HEK293T (cell line): ENCODE measurements at places on chromosomes 7 and 10.
A peak's percentile ranks its signal among the peaks of the same experiment; 100 is the strongest.

DNA sequence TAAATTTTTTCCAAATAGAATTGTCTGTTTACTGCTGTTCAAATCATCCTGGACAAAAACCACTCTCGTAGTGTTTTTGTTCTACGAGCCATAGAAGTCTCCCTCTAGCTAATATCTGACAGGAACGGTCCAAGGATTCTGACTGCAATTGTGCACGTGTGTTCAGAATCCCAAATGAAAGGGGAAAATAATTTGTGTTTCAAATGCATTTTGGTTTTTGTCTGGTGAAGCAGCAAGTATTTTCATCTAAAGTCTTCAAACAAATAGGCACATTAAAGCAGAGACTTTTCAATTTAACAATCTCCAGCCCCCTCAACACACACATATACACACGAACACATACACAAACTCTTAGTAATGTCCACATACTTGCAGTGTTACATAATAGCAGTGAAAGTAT, 475 bp downstream of the NEUROD6 start:
- no peak for DNase-seq

DNA sequence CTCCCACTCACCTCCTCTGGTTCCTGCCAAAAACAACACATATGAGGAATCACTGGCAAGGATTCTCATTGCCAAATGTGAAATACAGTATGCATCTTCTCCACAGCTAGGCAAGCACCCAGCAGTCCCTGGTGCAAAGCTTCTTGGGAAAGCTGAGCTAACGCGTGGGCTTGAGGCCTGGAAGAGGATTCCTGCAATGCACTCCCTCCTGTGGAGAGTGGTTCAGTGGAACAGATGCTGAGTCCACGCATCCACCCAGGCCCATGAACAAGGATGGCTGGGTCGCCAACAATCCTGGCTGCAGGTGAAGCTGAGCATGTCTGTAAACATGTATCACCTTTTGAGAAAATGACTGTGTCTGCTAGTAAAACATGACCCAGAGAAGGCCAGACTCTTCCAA, 113.2 kb upstream of the CHST15 start:
- no peak for DNase-seq

- no peak for DNase-seq
These were observed 51.7 kb downstream of the AKR1D1 start for GRCh38 chr7:138127996-138128395.

- no peak for DNase-seq
These were observed 2.4 kb downstream of the ARID5B start for GRCh38 chr10:61903928-61904344.

- DNase-seq: no peak
These were observed 70.2 kb downstream of the PRTFDC1 start for GRCh38 chr10:24882047-24882698.

- DNase-seq: no peak
These were observed 209.5 kb downstream of the NRG3 start for GRCh38 chr10:82084496-82084895.

GRCh38 chr10:96688789-96689188, 31.5 kb downstream of the PIK3AP1 start:
- DNase-seq: no peak

- DNase-seq: no peak
These were observed 96.5 kb downstream of the CACNB2 start for GRCh38 chr10:18236756-18237155.

GRCh38 chr7:40586197-40586596, 451.4 kb downstream of the SUGCT start:
- no peak for DNase-seq

- no peak for DNase-seq
These were observed 7.1 kb downstream of the UBE2D1 start for GRCh38 chr10:58341947-58342346.

DNA sequence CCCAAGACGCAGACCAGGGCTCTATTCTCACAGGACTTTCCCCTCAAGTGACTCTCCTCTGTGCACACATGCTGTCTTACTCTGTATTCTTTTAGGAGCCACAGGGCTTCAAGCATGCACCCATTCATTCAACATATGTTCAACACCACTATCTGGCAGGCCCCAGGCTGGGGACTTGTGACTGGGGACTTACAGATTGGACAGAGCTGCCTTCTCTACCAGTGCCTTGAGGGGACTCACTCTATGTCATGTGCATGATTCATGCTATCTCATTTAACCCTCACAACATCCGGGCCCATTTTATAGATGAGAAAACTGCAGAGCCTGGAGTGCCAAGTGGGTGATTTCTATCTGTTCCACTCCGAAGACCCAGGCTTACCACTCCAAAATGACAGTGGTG, 34.3 kb downstream of the MYL10 start:
- no peak for DNase-seq

GRCh38 chr10:77289027-77289501, 348.5 kb downstream of the KCNMA1 start:
- no peak for DNase-seq

- no peak for DNase-seq
These were observed 126.3 kb downstream of the SNX10 start for GRCh38 chr7:26417911-26418413.

- peak; percentile 82 for DNase-seq
These were observed at the start of gene SEMA3C for GRCh38 chr7:80918909-80919721. Gene SEMA3C, minus strand, starts transcription at chr7:80919051. Its CDS starts 2,270 bp downstream, at chr7:80916781.

DNA sequence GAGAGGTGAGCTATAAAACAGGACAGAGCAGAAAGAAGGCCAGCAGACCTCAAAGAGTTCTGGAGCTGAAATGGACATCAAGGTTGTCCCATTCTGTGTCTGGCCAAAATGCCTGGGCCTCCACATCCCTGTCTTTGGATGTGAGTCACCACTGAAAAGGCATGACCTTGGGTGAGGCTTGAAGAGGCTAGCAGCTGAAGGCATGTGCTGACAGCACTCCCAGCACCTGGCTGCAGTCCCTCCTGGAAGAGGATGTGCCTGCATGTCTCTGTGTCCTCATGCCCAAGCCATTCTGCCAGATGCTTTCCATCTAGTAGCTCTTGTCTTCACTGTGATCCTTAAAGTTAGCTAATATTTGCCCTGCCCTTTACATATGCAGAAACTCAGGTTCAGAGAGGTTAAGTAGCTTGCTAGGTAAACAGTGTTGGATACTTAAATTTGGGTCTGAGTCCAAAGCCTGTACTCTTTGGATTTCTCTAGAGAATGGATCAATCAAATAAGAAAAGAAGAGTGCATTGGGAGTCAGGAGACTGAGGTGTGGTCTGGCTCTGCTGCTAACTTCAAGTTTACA, 35.8 kb downstream of the HECW1 start:
- DNase-seq: no peak

- no peak for DNase-seq
These were observed 3.5 kb downstream of the SKIDA1 start for GRCh38 chr10:21521751-21522533.

GRCh38 chr7:47627580-47628283, 45.8 kb upstream of the TNS3 start:
- no peak for DNase-seq

- DNase-seq: no peak
These were observed 171.3 kb upstream of the HPS1 start for GRCh38 chr10:98617906-98618520.

DNA sequence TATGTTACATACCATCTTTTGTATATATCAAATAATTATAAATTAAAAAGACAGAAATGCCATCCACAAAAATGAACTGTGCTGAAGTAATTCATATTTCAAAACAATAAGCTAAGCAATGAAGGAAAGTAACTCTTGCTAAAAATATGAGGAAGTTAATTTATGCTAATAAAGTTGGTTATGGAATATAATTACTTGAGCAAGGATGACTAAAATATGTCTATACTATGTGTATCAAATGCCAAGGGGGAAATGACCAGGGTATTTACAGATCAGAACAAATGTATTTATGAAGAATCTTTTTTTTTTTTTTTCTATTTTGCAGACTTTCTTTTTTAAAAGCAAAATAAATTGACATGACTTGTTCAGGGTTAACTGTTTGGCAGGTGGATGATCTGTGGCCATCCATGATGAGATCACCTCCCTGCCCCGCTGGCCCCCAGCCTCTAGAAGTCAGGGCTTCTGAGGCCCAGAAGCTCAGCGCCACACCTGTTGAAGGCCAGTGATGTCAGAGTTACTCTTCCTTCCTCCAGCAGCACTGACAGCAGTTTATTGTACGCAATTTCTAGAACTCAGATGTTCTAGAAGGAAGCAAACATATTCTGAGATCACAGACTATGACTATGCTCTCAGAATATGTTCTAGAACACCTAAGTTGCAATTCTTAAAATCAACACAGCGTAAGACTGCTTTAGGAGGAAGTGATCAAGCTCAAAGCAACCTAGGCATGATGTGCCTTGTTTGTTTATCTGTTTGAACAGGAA, 196.1 kb upstream of the KLF14 start:
- DNase-seq: no peak

GRCh38 chr10:70274643-70275042, 9.2 kb downstream of the NPFFR1 start:
- DNase-seq: no peak

DNA sequence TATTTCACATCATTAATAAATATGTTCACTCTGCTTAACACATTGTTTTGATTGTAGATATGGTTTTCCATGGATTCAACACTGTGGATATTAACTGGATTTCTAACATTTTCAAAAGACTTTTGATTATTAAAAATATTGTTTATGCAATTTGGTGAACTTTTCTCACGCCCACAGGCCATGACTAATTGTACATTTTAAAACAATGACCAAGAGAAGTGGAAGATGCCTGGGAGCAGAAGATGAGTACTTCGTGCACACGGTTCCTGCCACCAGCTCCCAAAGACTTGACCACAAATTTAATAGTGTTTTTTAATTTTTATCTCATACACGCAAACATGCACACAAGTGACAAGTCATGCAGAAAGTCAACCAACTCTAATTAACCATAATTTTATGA, 451.0 kb upstream of the ADARB2 start:
- no peak for DNase-seq

DNA sequence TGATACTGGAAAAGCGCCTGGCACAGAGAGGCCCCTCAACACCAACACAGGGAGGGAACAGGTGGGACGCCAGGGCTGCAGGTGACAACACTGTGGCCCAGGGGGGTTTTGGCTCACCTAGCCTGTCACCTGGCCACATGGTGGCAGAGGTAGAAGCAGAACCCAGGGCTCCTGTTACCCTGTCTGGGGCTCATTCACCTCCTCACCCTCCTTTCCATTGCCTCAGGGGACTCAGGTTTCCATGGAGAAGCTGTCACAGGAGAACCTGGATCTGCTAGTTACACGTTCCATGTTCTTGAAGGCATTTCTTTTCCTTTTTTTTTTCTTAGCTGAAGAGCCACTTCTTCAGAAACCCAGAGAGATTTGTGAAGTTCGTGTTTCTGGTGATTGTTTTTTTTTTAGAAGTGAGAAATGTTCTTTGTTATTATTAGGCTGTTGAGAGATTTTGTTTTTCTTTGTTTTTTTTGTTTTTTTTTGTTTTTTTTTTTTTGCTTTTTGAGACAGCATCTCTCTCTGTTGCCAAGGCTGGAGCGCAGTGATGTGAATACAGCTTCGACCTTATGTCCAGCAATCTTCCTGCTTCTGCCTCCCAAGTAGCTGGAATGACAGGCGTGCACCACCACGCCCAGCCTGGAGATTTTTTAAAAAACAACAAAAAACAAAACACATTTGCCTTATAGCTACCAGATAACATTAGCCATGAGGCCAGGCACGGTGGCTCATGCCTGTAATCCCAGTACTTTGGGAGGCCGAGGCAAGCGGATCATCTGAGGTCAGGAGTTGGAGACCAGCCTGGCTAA, 16.0 kb downstream of the DENND2A start:
- DNase-seq: no peak

DNA sequence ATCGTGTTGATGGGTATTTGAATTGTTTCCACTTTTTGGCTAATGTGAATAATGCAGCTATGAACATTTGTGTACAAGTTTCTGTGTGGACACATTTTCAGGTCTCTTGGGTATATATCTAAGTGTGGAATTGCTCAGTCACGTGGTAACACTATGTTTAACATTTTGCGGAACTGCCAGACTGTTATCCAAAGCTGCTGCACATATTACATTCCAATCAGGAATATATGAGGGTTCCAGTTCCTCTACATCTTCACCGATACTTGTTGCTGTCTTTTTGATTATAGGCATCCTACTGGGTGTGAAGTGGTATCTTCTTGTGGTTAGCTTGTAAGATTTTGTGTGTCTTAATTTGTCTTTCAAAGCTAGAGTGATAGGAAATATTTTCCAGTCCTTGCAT, 6.8 kb downstream of the PTPN12 start:
- DNase-seq: no peak

DNA sequence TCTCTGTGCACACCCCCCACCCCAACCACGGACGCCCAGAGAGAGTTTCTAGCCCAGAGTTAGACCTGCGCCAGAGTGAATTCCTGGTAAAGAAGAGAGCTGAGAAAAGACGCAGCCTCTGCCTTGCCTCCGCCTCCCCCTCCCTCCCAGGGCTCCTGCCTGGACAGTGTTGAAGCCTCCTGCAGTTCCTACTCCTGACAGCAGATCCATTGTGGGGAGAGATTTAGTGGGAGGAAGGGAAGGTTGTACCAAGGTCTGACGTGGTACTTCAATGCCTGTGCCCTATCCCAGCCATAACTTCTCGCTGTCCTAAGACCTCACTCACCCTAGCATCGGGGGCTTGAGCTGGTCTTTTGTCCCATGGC, 952 bp downstream of the SRRM3 start:
- no peak for DNase-seq

- DNase-seq: no peak
These were observed 28.2 kb downstream of the ADK start for GRCh38 chr10:74179111-74179710.

DNA sequence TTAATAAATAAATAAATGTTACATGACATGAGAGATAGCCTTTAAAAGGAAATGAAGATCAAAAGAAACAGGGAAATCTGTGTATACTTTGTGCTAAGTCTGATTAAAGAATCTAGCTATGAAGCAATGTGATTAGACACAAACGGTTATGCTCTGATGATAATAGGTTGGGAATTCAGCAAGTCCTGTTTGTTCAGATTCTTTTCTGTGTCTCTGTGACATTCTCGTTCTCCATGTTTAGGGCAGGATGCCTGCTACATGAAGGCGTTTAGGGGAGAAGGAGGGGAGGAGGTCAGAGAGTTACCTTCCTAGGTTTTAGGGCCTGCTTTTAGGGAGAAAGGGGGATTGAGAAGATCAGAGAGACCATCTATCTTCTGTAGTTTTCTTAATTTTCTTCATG, 555.3 kb downstream of the DNAJB9 start:
- DNase-seq: no peak

DNA sequence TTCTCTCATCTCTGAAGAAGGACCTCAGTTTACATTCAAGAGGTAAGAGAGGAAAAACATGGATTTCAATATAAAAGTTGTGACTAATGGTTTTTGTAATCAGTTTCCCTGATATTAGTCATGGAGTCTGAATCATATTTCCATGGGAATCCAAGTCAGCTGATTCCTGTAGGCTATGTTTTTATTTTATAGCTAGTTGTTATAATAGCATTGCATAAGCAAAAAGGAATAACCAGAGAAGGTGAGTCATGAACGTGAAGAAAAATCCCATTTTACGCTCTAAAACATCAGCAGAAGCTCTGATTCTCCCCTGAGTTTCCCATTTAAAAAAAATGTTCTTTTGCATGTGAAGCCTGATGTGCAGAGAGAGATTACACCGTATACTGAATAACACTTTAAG, 299.3 kb downstream of the SFMBT2 start:
- DNase-seq: no peak

- peak; percentile 3 for DNase-seq
These were observed 84.4 kb upstream of the NANOS1 start for GRCh38 chr10:118944959-118945633.
